ENCODE measurements at places on chromosomes 4 and X.

DNA sequence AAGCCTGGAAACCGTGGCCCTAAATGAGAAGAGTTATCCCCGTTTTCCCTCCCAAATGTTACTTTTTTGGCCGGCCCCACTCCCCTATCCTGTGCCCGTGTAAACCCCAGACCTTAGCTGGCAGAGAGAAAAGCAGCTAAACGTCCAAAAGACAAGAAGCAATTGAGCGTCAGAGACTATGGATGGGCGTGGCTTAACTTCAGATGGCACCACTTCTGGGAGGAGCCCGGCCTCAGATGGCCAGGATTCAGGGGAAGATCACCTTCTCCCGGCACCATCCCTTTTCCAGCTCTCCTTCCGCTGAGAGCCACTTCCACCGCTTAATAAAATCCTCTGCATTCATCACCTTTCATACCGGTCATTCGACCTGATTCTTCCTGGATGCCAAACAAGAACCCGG lies 350.1 kb upstream of the PCDH7 start:
- DNase-seq: no peak

GRCh38 chr4:134343081-134343480 lies 141.5 kb upstream of the PABPC4L start:
- no peak for DNase-seq

GRCh38 chr4:157165935-157166610 lies 54.5 kb upstream of the GRIA2 start:
- no peak for DNase-seq

DNA sequence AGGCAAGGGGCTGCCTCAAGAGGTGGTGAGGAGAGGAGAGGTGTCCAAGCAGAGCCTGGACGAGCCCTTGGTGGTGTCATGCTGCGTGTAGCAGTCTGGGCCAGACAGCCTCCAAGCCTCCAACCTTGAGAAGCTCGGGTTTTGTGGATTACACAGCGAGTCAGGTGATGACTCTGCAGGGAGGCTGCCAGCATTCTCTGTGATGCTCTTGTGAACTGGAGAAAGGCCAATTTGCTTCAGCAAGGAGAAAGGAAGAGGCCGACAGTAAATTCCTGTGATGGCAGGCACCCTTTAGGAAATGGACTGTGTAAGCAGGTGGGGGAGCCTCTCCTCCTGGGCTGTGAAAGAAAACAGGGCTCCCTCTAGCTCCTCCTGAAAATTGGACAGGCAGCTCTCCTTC lies 36.0 kb upstream of the CD99L2 start:
- no peak for DNase-seq

DNA sequence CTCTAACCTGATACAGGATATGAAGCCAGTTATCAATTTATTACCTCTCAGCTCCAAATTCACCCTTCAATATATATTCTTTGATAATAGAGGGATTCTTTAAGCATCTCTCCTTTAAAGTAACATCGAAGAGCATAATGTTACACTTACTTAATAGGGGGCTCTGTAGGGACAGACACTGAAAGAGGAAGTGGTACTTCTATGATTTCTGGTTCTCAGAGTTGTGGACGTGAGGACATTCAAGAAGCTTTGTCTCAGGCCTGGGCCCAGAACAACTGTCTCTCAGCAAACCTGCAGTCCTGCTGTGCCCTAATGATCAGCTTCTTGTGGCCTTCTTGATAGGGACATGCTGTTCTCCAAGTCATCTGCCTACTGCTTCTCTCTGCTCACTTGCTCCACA lies 4.2 kb upstream of the ZXDB start:
- DNase-seq: no peak

DNA sequence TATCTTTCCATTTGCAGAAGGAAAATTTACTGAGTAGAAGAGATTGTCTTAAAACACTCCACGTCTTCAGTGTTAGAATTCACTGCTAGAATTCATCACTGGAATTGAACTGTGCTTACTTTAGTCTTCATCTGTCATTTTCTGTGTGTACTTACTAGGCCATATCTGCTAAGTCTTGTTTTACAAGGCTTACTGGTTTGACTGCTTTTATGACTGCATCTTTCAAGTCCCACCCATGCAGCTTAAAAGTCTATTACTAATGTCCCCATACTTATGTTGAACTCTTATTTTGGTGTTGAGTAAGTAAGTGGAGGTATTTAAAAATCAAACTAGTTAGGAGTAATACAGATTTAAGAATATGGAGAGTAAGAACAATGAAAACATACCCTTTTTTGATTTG lies 14.6 kb downstream of the CLCN3 start:
- DNase-seq: no peak

- no peak for DNase-seq
Measured at GRCh38 chr4:152334931-152335330, 201.0 kb downstream of the FBXW7 start.

GRCh38 chr4:40438384-40439026 lies 103.4 kb downstream of the CHRNA9 start:
- no peak for DNase-seq

DNA sequence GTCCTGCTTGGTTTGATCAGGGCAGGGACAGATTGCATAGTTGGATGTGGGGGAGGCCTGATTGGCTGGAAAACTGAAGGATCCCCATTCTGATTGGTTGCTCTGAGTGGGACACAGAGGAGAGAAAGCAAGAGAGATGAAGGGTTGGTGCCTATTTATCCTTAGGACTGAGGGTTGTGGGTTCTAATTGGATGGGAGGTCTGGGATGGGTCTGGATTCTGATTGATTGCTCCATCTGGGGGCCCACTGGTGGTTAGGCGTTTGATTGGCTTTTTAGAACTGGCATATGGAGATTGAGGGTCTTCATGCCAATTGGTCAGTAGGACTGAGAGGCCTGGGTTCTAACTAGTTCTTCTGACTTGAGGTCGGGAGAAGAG lies 644 bp upstream of the EBP start:
- DNase-seq: no peak

- DNase-seq: no peak
Measured at GRCh38 chr4:185213877-185214276, 4.5 kb downstream of the SNX25 start.

DNA sequence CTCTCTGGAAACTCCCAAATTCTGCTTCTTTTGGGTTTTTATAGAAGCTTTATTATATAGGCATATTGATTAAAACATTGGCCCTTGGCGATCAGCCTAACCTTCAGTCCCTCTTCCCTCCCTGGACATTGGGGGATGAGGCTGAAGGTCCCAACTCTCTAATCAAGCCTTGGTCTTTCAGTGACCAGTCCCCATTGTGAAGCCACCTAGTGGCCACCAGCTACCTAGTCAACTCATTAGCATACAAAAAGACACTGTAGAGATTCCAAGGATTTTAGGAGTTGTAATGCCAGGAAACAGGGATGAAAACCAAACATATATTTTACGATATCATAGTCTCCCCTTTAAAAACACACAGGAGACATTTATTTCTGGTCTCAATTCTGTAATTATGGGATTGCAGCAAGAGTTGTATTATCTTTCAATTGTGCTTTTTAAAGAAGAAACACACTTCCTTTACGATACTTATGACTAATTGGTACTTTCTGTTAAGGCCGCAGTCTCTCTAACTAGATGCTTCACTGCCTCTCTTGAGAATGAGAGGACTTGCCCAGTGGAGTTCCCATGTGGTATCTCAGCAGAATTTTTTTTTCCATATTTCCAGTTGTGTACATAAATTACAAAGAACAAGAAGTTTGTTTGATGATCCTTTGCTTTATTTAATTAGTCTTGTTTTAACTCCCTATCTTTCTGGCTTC lies 58.2 kb downstream of the WDR17 start:
- DNase-seq: no peak

DNA sequence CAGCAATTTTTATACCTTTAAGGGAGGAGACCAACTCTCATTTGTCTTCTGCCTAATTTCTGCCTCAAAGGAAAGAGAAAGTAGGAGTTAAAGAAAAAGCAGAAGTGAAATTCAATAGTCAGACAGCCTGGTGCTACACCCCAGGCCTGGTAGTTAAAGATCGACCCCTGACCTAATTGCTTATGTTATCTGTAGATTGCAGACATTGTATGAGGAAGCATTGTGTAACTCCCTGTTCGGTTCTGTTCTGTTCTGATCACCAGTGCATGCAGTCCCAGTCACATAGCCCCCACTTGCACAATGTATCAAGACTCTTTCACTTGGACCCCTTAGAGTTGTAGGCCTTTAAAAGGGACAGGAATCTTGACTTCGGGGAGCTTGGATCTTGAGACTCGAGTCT lies 335.9 kb upstream of the AR start:
- DNase-seq: no peak

DNA sequence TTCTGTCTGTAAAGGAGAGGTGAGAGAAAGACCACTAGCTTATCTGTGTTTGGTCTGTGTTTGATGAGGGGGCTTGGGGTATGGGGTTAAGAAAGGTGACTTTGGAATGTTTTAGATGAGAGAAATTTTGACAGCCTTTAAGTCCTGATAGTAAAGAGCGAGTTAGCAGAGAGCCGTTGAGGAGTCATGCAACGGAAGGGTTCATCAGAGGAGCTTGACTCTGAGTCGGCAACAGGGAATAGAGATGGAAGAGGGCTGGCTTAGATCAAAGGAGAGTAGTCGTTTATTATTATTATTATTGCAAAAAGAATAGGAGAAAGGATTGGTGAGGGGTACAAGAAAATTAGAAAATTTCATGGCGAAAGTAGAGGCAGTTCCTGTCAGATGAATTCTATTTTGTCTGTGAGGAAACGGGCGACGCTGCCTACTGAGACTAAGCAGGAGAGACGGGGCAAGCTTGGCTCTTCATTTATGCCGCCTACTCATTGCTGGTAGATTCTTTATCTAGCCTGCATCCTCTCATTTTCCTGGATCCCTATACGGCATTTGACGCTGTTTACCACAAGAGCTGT lies 473 bp upstream of the VAMP7 start:
- no peak for DNase-seq

GRCh38 chr4:76449362-76449767 lies 14.3 kb downstream of the SHROOM3 start:
- no peak for DNase-seq

DNA sequence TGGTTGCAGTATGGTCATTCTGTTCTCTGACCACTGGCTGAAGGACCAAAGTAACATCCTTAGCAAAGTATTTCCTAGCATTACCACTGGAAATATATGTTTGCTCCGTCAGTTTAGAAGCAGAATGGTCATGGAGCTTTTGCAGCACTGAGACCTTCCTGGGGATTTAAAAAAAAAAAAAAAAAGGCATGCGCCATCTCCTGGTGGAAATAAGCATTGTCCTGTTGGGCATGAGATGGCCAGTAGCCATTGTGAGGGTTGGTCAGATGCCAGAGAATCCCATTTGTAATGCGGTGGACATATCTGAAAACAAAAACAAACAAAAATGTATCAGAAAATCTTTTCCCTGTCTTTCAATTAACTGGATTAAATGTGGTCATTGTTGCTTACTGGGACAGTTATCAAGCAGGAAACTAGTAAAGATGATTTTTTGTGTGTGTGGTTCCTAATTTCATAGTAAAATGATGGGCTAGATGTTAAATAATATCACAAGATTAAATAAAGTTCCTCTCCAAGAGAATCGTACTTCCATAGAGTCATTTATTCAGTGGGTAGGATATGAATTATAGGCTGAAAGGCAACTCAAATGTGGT lies 139.6 kb downstream of the SOWAHB start:
- DNase-seq: no peak

DNA sequence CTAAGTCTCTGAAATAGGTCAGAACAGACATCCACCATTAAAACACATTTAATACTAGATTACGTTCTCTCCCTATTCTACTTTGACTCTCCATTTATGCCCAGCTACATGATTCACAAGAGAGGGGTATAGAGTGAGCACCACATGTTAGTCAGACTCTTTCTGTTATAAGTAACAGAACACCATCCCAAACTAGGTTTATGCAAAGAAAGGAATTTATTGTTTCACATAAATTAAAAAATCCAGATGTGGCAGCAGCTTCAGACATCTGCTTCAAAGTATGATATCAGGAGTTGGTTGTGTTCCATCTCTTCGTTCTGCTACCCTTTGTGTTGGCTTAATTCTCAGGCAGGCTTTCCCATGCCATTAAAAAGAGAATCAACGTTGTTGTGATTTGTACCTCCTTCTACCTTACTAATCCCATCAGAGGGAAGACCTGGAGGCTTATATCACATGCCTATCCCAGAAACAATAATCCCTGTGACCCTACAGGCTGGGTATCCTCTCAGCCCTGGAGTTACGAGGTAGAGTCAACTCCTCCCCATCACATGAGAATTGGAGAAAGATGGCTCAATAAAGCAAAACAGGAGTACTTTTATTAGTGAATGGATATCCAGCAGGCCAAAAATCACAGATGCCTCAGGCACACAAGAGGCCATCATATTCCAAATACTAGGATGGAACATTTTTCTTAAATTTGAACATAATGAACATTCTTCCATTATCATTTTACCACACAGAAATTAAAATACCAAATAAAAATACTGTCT lies 163.2 kb downstream of the SLC7A11 start:
- DNase-seq: no peak

- no peak for DNase-seq
Measured at GRCh38 chr4:157035471-157035870, 40.5 kb upstream of the GLRB start.

DNA sequence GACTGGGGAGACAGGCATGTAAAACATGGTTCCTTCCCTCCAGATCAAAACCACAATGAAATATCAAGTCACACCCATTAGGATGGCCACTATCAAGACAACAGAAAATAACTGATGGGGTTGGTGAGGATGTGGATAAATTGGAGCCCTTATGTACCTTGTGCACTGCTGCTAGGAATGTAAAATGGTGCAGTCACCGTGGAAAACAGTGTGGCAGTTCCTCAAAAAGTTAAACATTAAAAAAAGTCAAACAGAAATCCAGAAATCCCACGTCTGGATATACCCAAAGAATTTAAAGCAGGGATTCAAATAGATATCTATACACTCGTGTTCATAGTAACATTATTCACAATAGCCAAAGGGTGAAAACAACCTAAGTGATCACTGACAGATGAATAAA lies 35.2 kb upstream of the MSX1 start:
- no peak for DNase-seq

Data from psoas muscle (tissue), 8 donors.